Activated CD8-positive, alpha-beta memory T cell treated with anti-CD3 and anti-CD28 coated beads, Interleukin-2, amount 50 U/mL, for 48 hours (primary cell): ENCODE measurements at places on chromosomes 3 and 15.

DNA sequence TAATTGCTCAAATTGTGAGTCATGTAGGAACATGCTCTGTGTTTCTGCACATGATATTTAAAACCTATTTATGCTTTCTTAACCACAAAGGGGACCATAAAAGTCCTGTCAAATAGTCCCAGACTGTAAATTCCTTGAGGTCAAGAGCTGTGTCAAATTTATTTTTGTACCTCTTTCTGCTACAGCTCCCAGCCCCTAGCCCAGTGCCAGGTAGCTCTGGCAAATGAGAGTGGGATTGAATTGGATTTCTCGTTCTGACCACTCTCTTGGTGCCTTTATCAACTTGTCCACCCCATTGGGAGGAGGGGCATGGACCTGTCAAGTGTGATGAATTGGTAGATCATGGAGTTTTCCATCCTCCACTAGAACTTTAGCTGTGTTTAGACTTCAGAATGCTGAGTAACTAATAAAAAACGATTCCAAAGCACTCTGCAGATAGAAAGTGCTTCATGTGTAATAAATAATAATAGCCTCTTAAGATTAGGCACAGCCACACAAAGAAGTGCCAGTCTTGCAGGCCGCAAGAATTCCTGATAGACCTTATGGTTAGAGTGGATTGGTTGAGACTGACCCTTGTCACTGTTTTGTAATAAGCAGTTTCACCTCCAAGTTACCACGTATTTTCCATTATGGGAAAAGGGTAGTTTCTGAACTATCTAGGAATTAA is 120.4 kb downstream of the LPP start:
- DNase-seq = no peak

DNA sequence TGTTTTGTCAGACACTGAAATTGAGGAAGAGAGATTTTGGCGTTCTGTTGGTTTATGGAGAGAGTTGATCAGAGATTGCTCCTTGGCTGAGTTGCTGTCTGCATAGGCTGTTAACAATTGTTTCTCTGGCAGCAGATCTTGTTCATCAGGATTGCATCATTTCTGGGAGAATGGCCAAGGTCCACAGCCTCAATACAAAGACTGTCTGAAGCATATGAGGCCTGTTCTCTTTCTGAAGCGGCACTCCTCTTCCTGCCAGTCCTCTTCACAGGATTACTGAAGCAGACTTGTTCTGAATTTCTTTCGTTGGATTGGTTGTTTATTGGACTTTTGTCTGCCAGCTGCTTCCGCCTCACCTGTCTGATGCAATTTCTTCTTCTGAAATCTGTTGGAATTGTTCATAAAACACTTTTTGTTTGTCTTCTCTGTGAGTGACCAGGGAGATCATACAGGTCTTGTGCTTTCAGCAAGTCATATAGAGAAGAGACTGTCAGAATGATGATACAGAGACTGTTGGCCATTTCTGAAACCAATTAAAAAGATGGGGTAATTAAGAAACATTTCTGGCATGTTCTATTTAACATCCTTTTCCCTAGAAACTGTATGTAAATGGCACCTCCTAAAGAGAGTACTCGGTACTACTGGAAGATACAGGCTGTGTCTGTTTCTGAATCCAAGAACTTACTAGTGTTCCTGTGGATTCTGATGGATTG is 25.5 kb downstream of the SETD5 start:
- no peak for DNase-seq

DNA sequence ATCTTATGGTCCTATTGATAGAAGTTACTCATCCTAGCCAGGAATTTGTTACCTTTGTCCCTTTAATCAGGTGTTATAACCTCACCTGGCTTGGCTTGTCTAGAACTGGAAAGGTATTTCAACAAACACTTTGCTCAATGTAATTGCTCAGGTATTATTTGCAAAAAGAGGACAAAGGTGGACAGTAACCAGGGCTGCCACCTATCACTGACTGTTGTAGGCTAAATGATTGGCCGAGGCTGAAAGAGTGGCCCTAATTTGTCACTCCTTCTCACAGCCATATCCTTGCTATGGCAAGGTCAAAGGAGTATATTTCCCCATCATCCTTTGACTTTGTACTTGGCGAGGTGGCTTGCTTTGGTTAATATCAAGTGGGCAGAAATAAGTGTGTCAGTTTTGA is 2.7 kb upstream of the SELENOS start:
- peak; percentile 32 for DNase-seq

- peak; percentile 85 for DNase-seq
Observed at GRCh38 chr3:194633349-194634004, at the start of gene TMEM44. Gene TMEM44 (minus strand): TSS chr3:194633419. CDS start chr3:194633215, 204 bp downstream.

- DNase-seq = no peak
Observed at GRCh38 chr3:102255736-102256135, 179.1 kb upstream of the ZPLD1 start.
